ENCODE measurements at places on chromosomes 6 and 20. TPM values are rescaled to one million over a fixed set of nuclear protein-coding genes. Genes with fewer than 3 reads are reported as not detected.
A peak's percentile ranks its signal among the peaks of the same experiment; 100 is the strongest.

DNA sequence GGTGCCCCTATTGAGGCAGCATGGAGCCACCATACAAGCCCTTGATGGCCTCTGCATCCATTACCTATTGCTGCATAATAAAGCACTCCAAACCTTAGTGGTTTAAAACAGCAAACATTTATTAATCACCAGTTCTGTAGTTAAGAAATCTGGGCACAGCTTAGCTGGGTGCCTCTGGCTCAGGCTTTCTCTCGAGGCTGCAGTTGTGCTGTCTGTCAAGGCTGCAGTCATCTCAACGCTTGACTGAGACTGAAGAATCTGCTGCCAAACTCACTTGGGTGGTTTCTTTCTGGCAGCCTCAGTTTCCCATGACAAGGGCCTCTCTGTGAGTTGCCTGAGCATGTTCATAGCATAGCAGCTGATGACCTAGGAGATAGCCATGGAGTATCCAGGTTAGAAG, 207.4 kb upstream of the LRFN2 start:
- H3K27me3 ChIP-seq, result peaks cover 16% of the 10 kb centered on the region
- H3K4me3 ChIP-seq, result no peak overlapping the region
- H3K27ac ChIP-seq, result no peak overlapping the region
- no peaks in the 10 kb centered on the region for H3K36me3 ChIP-seq
- H3K4me1 ChIP-seq, result peaks cover 7% of the 10 kb centered on the region

RIMS1 gene
- total RNA-seq, result 0.93 TPM

- H3K4me3 ChIP-seq, result no peak overlapping the region
- H3K36me3 ChIP-seq, result no peaks in the 10 kb centered on the region
- peak overlapping the region; percentile 68 for H3K27ac ChIP-seq
- H3K27me3 ChIP-seq, result no peaks in the 10 kb centered on the region
These were observed 46.8 kb downstream of the PCNA start for GRCh38 chr20:5072756-5073659.

PNLDC1 gene
- 0.33 TPM for total RNA-seq

DNA sequence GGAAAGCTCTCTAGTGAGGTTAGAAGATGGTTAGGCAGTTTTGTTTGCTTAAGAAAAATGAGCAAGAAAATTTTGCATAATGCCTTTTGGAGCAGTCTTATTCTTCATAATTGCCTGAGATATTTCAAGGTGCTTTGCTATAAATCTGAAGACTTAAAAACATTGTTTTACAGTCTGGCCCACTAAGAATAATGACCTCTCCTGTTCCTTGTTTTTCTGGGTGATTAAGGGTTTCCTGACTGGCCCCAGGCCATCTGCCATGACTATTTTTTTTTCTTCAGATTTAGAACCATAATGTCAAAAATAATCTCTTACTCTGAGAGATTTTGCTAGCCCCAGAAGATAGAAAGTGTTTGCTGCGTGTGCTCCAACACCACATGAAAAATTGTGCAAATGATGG, 72.3 kb upstream of the CENPW start:
- no peak overlapping the region for H3K27ac ChIP-seq
- H3K27me3 ChIP-seq, result no peaks in the 10 kb centered on the region
- H3K4me3 ChIP-seq, result no peak overlapping the region
- no peaks in the 10 kb centered on the region for H3K36me3 ChIP-seq

DNA sequence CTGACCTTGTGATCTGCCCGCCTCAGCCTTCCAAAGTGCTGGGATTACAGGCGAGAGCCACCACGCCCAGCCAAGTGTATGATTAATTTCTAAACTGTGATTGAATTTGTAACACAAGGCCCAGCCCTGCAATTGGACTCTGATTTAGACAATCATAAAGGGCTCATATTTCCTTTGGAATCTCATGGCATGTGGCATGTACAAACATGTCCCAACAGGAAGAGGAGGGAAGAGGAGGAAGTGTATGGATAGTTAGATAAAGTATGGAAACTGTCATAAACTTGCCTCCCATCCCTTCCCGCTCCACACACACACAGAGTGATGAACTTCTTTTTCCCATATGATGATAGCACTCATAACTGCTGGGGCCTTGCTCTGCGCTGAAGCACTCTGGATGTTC, 27.2 kb upstream of the QKI start:
- H3K27me3 ChIP-seq, result no peaks in the 10 kb centered on the region
- H3K4me3 ChIP-seq, result no peak overlapping the region
- no peaks in the 10 kb centered on the region for H3K36me3 ChIP-seq
- peak overlapping the region; percentile 35 for H3K27ac ChIP-seq

Data from left ventricle myocardium inferior (tissue), 1 donor.